Activated CD8-positive, alpha-beta T cell treated with anti-CD3 and anti-CD28 coated beads, Interleukin-2, amount 10 ng/mL, durations not matched to agents 7 days and 5 days (primary cell): ENCODE measurements at places on chromosomes 12 and 14.
A peak's percentile ranks its signal among the peaks of the same experiment; 100 is the strongest.

GRCh38 chr14:70907996-70908934, 1.0 kb downstream of the PCNX1 start:
- peak overlapping the region; percentile 85 for H3K27ac ChIP-seq
- peaks cover 60% of the 10 kb centered on the region for H3K4me1 ChIP-seq
- peak; percentile 63 for DNase-seq

DNA sequence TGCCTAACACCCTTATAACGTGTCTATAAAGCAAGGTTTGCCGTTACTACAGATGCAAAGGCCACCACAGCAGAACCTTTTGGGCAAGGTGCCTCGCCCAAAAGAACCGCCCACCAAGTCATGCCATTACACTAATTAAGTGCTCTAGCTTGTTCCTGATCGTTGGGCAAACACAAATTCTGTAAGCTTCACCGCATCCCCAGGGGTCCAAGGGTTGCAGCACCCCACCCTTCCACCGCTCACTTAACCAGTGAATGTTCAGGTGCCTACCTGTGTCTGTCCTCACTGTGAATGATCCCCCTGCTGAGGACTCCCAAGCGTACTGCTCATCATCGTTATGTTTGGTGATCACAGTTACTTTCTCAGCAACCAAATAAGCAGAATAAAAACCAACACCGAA, 1.4 kb downstream of the HSP90AA1 start:
- H3K27me3 ChIP-seq = no peaks in the 10 kb centered on the region
- no peak for DNase-seq
- H3K36me3 ChIP-seq = peaks cover 61% of the 10 kb centered on the region
- peaks cover 75% of the 10 kb centered on the region for H3K4me1 ChIP-seq
- peak overlapping the region; percentile 95 for H3K4me3 ChIP-seq

DNA sequence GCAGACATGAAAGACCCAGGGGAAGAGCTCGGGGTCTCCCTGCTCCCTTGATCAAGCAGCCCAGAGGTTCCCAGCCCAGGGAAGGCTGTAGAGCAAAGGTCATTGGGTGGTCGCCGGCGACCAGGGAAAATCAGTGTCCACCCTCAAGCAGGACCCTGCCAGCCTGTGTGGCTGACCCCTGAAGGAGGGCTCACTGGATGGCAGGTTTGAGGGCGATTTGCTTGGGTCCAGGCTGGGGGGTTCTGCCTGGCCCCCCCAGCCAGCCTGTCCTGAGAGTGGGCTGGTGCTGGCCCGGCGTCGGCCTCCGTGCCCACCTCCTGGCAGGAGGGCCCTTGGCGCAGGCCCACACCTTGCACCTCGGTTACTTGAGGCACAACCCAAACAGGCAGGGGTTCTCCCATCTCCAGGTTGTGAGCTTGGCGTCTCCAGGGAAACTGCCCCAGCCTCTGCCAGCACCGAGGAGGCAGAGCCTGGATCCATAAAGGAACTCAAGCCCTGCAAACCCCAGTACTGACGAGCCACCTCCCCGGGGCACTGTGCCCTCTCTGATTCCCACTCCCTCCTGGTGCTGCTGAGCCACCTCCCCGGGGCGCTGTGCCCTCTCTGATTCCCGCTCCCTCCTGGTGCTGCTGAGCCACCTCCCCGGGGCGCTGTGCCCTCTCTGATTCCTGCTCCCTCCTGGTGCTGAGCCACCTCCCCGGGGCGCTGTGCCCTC, 329.0 kb upstream of the SFSWAP start:
- no peak overlapping the region for H3K4me3 ChIP-seq
- no peaks in the 10 kb centered on the region for H3K27me3 ChIP-seq
- DNase-seq = no peak
- no peaks in the 10 kb centered on the region for H3K4me1 ChIP-seq
- no peak overlapping the region for H3K27ac ChIP-seq

DNA sequence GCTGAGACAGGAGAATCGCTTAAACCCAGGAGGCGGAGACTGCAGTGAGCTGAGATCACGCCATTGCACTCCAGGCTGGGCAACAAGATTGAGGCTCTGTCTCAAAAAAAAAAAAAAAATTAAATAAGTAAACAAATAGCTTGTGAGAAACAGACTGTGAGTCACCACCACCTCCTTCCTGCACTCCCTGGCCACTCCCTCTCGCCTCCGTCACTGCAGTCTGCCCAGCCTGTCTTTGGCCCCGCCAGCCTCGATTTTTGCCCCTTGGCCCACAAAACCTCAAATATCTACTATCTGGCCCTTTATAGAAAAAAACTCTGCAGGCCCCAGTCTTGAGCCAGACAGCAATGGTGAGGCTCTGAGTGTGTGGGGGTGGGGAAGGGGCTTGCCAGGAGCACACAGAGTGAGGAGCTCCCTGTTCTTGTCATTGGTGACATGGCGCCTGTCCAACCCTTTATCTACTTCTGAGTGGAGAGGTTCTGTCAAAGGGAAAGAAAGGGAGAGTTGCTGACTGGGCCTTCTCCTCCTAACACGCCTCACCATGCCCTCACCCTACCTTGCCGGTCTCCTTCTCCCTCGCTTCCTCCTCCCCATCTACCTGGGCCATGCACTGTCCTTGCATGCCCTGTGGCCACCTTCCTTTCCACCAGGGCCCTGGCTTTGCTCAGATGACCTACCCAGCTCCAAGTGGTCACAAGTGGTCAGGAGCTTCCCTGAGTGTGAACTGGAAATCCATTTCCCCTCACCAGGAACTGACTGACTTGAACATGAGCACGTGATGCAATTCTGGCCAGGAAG, 22.1 kb downstream of the LGMN start:
- H3K27me3 ChIP-seq = peaks cover 9% of the 10 kb centered on the region
- no peak overlapping the region for H3K27ac ChIP-seq
- no peak overlapping the region for H3K4me3 ChIP-seq
- DNase-seq = peak; percentile 36
- peaks cover 2% of the 10 kb centered on the region for H3K36me3 ChIP-seq

GRCh38 chr12:96327346-96327745, 72.9 kb downstream of the CDK17 start:
- H3K36me3 ChIP-seq = peaks cover 45% of the 10 kb centered on the region
- H3K27me3 ChIP-seq = no peaks in the 10 kb centered on the region
- H3K27ac ChIP-seq = no peak overlapping the region
- peaks cover 34% of the 10 kb centered on the region for H3K4me1 ChIP-seq
- H3K4me3 ChIP-seq = no peak overlapping the region

GRCh38 chr12:96099986-96100385, 64.6 kb upstream of the LTA4H start:
- DNase-seq = peak; percentile 44
- H3K27me3 ChIP-seq = no peaks in the 10 kb centered on the region
- peak overlapping the region; percentile 22 for H3K4me3 ChIP-seq
- peaks cover 30% of the 10 kb centered on the region for H3K4me1 ChIP-seq

GRCh38 chr12:9335867-9336266, 127.7 kb upstream of the PZP start:
- peaks cover 14% of the 10 kb centered on the region for H3K36me3 ChIP-seq
- no peak overlapping the region for H3K4me3 ChIP-seq
- no peak for DNase-seq
- no peak overlapping the region for H3K27ac ChIP-seq
- H3K27me3 ChIP-seq = no peaks in the 10 kb centered on the region
- H3K4me1 ChIP-seq = peaks cover 11% of the 10 kb centered on the region

- peaks cover 40% of the 10 kb centered on the region for H3K36me3 ChIP-seq
- DNase-seq = no peak
- no peak overlapping the region for H3K27ac ChIP-seq
These were observed 62.3 kb downstream of the R3HDM2 start for GRCh38 chr12:57368349-57369095.

- no peak overlapping the region for H3K4me3 ChIP-seq
- DNase-seq = no peak
These were observed 87.2 kb upstream of the FGD4 start for GRCh38 chr12:32312049-32312670.

DNA sequence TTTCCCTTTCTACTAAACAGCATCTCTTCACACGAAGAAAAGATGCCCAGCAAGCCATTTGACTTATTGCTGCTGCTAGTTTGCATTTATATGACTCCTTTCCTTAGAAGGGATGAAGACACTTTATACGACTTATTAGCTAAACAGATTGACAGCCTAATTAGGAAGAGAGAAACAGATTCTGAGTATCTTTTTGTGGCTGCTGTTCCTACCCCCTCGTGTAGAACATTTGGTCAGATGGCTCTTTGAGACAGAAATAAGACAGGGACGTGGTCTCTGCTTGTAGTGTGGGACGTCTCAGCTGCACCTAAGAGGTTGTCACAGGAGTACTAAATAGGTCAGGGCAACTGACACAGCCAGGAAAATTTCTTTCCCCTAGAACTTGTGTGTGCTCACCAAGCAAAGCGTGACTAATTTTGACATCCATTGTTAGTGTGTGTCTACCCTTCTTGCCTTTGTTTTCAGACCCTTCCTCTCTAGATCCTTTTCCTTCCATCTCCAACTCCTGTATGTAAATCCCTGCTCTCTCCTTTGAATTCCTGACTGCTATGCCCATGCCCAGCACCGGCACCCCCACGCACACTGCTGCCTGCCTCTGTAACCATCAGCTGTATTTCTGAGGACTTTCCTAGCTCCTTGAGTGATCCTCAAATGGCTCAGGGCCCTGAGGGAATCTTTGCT, 83.2 kb downstream of the DAD1 start:
- no peak for DNase-seq
- H3K27me3 ChIP-seq = no peaks in the 10 kb centered on the region
- peaks cover 59% of the 10 kb centered on the region for H3K4me1 ChIP-seq
- peak overlapping the region; percentile 84 for H3K4me3 ChIP-seq
- H3K36me3 ChIP-seq = peaks cover 92% of the 10 kb centered on the region
- H3K27ac ChIP-seq = peak overlapping the region; percentile 97

DNA sequence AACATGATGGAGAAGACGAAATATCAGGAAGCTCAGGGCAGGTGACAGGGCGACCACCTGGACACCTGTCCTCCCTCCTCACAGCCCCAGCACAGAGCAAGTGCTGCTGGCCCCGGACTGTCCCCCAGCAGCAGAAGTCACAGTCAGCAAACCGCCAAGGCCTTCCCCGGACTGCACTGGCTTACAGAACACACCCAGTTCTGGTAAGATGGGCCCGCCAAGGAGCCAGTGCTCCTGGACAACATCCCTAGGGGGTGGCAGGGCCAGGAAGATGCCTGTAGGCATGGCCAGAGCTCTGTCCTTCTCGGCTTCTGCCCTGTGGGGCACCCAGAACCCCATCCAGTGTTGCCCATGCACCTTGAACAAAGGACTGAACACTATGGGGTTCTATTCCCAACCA, 77.9 kb downstream of the BCL11B start:
- H3K4me3 ChIP-seq = no peak overlapping the region
- H3K27ac ChIP-seq = peak overlapping the region; percentile 95

- H3K36me3 ChIP-seq = no peaks in the 10 kb centered on the region
- H3K27me3 ChIP-seq = no peaks in the 10 kb centered on the region
- H3K4me3 ChIP-seq = no peak overlapping the region
- H3K27ac ChIP-seq = no peak overlapping the region
These were observed 61.9 kb downstream of the CCDC92 start for GRCh38 chr12:123910761-123911193.

- no peak overlapping the region for H3K4me3 ChIP-seq
- H3K27me3 ChIP-seq = no peaks in the 10 kb centered on the region
- no peaks in the 10 kb centered on the region for H3K36me3 ChIP-seq
These were observed 166.1 kb upstream of the SYT10 start for GRCh38 chr12:33605757-33606156.

DNA sequence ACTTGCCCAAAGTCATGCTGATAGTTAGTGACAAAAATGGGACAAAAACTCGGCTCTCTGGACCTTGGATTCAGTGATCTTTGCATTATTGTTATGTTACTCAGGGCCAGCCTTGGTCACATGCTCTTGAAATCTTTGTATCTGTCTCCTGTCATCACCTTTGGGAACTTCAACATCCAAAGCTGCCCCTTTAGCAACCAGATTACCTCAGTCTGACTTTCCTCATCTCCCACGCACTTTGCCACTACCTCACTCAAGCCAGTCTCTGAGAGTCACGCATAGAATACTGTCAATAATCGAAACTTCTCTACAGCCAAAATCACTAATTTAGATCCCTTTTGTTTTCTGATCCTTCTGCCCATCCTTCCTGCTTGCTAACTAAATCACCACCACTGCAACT, 90.8 kb upstream of the DAAM1 start:
- H3K27ac ChIP-seq = no peak overlapping the region
- H3K4me1 ChIP-seq = no peaks in the 10 kb centered on the region
- H3K36me3 ChIP-seq = no peaks in the 10 kb centered on the region
- H3K27me3 ChIP-seq = peaks cover 21% of the 10 kb centered on the region
- DNase-seq = no peak

- no peak for DNase-seq
- no peaks in the 10 kb centered on the region for H3K4me1 ChIP-seq
These were observed 113.5 kb upstream of the VRK1 start for GRCh38 chr14:96683562-96684289.

GRCh38 chr14:92253381-92253894, 69.5 kb upstream of the SLC24A4 start:
- H3K27ac ChIP-seq = no peak overlapping the region
- H3K27me3 ChIP-seq = peaks cover 50% of the 10 kb centered on the region
- no peak overlapping the region for H3K4me3 ChIP-seq
- H3K36me3 ChIP-seq = no peaks in the 10 kb centered on the region
- DNase-seq = no peak
- H3K4me1 ChIP-seq = peaks cover 19% of the 10 kb centered on the region

- no peak for DNase-seq
- H3K27me3 ChIP-seq = no peaks in the 10 kb centered on the region
- peaks cover 24% of the 10 kb centered on the region for H3K4me1 ChIP-seq
- H3K4me3 ChIP-seq = no peak overlapping the region
- peaks cover 4% of the 10 kb centered on the region for H3K36me3 ChIP-seq
These were observed 113.0 kb downstream of the MED13L start for GRCh38 chr12:116164250-116165035.

DNA sequence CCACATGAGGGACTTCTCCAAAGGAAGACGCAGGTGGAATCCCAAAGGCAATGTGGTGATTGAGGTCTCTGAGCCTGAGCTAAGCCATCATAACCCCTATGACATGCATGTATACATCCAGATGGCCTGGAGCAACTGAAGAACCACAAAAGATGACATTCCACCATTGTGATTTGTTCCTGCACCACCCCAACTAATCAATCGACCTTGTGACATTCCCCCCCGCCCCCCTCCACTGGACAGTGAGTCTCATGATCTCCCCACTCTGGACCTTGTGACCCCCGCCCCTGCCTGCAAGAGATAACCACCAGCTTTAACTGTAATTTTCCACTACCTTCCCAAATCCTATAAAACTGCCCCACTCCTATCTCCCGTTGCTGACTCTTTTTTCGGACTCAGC, 87.9 kb downstream of the VCPKMT start:
- peaks cover 73% of the 10 kb centered on the region for H3K36me3 ChIP-seq
- H3K4me1 ChIP-seq = peaks cover 22% of the 10 kb centered on the region
- no peaks in the 10 kb centered on the region for H3K27me3 ChIP-seq
- DNase-seq = no peak

DNA sequence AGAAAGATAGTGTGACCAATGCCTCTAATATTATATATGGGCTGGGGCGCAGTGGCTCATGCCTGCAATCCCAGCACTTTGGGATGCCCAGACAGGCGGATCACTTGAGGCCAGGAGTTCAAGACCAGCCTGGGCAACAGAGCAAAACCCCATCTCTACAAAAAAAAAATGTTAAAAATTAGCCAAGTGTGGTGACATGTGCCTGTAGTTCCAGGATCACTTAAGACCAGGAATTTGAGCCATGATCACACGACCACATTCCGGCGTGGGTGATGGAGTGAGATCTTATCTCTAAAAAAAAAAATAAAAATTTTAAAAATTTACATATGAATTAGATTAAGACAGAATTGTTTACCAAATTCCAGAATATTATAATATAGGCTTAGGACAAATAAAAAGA, 12.0 kb downstream of the TM7SF3 start:
- no peak overlapping the region for H3K27ac ChIP-seq
- H3K4me3 ChIP-seq = no peak overlapping the region
- H3K27me3 ChIP-seq = no peaks in the 10 kb centered on the region
- no peak for DNase-seq
- H3K4me1 ChIP-seq = peaks cover 36% of the 10 kb centered on the region
